ENCODE measurements at places on chromosomes 12 and 14.

GRCh38 chr12:53652366-53652765, 23.5 kb downstream of the ATP5MC2 start:
- DNase-seq, result no peak

- DNase-seq, result no peak
Measured at GRCh38 chr12:120642826-120643225, 2.4 kb downstream of the CABP1 start.

GRCh38 chr14:35747379-35747778, 61.7 kb downstream of the RALGAPA1 start:
- no peak for DNase-seq

DNA sequence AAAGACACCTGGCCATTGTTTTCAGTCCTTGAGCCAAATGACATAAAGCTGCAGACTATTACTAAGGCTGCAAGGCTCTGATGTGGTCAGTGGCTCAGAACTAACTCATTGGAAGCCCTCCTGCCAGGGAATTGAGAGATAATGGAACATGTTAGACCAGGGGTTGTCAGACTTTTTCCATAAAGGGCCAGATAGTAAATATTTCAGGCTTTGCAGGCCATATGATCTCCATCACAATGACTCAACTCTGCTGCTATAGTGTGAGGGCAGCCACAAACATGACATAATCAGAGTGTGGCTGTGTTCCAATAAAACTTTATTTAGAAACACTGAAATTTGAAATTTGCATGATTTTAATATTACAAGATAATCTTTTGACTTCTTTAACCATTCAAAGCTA, 140.3 kb downstream of the TMEM30B start:
- no peak for DNase-seq

DNA sequence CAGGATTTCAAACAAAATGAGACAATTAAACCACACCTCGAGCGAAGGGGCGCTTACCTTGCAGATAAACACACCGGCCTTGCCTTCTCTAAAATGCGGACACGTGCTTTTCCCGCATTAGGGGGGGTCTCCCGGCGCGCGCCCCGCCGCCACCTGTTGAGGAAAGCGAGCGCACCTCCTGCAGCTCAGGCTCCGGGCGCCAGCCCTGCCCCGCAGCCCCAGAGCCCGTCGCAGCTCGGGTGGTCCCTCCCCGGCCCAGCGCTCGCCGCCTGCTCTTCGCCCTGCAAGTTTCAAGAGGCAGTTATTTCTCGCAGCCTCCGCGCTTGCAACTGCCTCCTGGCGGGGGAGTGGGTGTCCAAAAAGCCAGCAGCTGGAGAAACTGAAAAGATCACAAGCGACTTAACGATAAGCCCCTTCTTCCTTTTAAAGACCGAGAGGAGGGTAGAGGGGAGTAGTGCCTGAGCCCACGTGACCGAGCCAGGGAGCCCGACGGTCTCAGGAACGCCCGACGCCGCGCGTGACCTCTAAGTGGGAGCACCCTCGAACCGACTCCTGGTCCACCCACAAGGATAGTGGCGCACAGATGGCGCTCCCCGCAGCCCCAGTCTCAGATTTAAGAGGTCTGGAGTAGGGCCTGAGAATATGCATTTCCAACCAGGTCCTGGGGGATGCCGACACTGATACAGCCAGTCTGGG, at the start of gene ESR2:
TSS of gene ESR2 (minus strand) at position 396 of the 696 bp plus-strand sequence. CDS start 11,386 bp downstream, outside the sequence.
- DNase-seq, result no peak

- no peak for DNase-seq
Measured at GRCh38 chr12:66627270-66627987, 51.4 kb downstream of the GRIP1 start.

DNA sequence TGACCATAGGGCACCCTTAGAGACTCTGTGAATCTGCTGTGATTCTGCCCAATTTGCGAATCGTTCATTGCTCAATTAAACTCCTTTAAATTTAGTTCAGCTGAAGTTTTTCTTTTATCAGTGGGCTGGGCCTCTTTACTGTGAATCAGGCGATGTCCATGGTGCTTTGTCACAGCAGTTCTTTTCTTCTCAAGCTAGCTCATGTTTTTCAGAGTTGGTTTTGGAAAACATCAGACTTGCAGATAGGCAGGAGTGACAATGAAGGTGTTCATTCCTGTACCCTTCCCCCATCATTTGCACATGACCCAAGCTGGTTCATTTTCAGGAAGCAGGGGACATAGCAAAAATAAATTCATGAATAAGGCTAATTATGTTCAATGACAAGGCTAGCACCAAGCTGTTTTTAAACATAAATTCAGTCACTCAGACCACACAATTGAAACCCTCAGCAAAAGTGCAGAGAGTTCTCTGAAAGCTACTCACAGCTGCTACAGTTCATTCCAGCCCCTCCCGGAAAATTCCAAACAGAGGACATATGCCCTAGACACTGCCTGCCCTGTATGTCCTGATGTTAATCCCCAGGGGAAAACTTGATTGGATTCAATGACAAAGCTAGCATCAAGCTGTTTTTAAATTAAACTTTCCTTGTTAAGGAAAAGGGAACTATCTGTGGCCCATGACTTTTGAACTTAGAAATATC, 383.3 kb downstream of the C12orf75 start:
- DNase-seq, result no peak

DNA sequence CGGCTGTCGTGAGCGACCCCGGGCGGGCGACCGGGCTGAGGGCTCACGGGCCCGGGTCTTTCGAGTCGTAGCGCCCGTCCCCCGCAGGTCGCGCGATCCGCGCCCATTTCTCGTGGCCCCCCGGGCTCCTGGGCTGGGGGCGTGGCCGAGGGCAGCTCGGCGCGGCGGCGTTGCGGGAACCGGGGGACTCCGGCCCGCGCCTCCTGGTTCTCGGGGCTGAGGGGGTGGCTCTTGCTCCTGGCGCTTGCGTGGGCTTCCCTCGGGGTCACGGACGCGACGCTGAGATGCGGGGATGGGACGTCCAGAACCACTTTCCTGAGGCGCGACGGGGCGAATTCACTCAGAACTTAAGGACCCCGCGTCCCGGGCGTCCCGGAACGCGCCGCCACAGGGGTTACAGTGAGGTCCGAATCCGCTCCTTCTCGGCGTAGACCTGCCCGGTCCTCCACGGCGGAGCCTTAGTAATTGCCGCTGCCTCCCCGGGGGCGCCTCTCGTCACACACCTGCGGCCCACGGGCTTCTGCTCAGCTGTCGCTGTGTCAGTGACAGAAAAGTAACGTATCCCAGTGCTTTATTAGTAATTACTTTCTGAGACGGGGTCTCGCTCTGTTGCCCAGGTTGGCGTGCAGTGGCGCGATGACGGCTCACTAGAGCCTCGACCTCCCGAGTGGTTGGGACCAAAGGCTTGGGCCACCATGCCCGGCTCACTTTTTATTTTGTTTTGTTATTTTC, 606 bp downstream of the EP400 start:
- DNase-seq, result no peak

- no peak for DNase-seq
Measured at GRCh38 chr14:30521899-30522736, 36.8 kb upstream of the G2E3 start.
